ENCODE measurements at places on chromosomes 13 and 19.

DNA sequence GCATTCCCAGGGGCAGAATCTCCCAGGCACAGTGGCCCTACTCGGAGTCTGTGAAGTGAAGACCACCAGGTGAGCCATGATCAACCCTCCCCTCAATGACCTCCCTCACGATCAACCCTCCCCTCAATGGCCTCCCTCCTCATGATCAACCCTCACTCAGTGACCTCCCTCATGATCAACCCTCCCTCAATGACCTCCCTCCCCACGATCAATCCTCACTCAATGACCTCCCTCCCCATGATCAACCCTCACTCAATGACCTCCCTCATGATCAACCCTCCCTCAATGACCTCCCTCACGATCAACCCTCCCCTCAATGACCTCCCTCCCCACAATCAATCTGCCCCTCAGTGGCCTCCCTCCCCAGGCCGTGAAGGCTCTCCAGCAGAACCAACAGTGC is 32.1 kb downstream of the SBNO2 start:
- no peak for DNase-seq

GRCh38 chr13:44842158-44842557 is 147.1 kb downstream of the NUFIP1 start:
- DNase-seq = peak; percentile 27

- peak; percentile 16 for DNase-seq
Measured at GRCh38 chr19:12331211-12331941, 2.1 kb downstream of the ZNF563 start.

DNA sequence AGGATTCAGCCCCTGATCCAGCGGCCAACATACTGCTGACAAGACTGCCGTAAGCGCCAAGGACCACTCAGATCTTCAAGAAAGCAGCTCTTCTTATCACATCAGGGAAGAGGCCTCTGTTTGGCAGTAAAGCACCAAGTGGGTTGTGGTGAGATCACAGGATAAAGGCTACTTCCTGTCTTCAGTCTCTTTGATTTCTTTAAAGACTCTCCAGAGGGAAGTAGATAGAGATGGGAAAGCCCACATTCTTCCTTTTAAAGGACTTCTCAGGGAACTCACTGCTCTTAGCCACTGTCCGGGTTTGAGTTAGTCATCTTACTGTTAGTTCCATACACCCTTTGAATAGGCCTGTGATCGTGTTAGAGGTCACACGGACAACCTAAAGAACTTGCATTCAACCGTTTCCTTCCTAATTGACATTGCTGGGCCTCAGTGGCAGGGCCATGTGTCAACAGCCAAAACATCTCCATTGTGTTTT is 47.2 kb upstream of the POMP start:
- peak; percentile 87 for DNase-seq

GRCh38 chr13:55439450-55439849 is 1701.3 kb upstream of the PRR20A start:
- DNase-seq = no peak

DNA sequence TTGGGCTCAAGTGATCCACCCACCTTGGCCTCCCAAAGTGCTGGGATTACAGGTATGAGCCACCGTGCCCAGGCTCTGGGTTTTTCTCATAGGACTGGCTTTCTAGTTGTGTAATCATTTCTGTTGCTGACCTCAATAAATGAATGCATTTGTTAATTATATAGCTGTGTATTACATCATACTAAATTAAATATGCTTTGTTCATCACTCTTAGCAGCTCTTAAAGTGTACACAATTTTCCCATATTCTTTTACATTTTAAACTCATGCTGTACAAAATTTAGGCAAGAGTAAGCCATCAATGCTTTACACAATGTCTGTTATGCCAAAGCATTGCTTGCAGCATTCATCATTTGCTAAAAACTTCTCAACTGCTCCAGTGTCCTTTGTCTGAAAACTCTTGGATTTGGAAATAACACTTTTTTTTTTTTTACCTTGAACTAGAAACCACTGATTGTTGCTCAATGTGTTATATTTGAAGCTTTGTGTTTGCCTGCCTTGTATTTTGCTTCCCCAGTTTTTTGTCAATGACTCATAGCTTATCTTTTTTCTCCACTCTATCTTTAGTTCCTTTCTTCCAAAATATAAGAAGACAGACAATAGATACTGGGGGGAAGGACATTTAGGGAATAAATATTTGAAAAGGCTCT is 31.4 kb downstream of the CCDC122 start:
- DNase-seq = peak; percentile 86

DNA sequence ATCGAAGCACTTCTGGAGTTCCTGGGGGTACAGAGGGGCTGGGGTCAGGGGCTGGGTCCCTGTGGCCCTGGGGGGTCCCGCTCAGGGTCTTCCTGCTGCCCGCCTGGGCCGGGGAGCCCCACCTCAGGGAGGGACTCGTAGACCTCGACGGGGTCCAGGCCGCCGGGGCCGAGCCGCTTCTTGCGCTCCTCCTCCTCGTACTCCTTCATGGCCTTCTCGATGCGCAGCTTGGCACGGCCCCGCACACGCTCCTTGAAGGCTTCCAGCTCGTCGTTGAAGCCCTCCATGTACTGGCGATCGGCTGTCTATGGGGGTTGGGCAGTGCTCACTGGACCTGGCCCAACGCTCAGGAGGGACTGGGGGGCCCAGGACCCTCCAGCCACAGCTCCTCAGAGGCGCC is 10.2 kb downstream of the CDC37 start:
- DNase-seq = no peak

GRCh38 chr13:94656766-94657165 is 55.1 kb downstream of the GPR180 start:
- peak; percentile 2 for DNase-seq

DNA sequence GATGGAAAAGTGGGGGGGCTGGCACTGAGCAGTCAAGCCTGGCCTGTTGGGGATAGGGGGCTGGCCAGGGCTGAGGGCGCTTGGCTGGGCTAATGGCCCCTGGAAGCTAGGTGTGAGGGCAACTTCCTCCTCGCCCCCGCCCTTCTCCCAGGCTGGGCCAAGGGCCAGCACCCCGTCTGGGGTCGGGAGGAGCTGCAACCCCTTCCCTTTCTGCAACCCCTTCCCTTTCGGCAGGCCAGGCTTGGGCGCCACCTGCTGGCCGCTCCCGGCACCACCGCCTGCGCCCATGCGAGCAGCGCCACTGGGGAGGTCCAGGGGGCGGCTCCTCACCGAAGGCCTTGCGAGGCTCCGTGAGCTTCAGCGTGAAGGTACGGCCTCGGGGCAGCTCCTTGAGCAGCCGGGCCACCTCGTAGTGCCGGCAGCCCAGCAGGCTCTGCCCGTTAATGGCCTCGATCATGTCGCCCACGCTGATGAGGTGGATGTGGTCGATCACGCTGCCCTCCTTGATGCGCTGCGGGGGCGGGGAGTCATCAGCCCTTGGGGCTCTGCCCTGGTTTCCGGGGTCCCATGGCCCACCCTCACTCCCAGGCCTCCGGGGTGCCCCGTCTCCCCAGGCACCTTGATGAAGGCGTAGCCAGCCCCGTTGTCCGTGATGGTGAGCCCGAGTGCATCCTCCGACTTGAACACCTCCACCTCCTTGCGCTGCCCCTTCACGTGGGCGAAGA is 5.0 kb upstream of the PTGER1 start:
- DNase-seq = peak; percentile 71

Data from inflammatory macrophage treated with lipopolysaccharide for 1 hour (primary cell).